ENCODE measurements at places on chromosomes 6 and 20.

GRCh38 chr6:35503534-35503933, 6.7 kb upstream of the TEAD3 start:
- no peak for DNase-seq

DNA sequence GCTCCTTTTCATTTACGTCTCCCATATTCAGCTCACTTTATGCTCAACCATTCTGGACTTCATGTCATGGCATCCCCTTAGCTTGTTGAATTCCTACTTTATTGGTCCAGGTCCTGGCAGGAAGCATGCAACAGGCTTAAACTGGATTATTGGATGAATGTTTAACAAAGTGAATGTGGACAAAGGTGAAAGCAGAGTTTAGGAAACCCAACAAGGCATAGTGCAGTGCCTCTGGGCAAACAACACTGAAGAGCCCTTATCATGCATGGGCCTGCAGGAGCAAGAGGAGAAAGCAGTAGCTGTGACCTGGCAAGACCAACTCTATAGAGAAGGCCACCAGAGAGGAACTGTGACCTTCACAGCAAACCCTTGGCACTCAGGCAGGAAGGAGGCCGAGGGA, 5.3 kb upstream of the ANKRD66 start:
- DNase-seq, result no peak

DNA sequence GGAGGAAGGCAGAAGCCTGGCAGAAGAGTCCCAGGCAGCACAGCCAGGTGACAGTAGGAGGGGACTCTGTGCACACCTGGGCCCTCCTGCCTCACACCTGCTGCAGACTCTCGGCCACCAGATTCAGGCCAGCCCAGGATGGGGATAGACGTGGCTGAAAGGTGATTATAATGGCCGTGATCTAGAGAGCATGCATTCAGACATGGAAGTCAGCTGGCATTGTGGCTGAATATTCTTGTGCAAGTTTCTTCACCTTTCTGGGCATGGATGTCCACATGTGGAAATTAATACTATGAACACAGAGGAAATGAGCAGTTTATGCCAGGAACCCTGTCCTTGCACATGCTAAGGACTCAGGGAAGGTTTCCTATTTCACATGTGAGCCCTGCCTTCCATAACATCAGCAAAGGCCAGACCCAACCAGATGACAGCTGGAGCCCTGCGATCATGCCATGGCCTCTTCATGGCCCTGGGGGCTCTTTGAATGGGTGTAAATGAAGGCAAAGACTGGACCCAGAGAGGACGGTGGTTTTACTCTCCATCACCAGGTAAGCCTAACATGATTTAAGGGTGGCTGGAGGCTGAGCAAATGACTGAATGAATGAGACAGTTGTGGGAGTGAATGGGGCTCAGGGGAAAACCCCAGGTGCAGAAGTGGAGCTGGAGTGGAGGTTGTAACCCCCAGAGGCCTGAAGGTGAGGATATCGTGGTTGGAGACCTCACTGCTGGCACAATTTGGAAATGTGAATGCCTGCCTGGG, 2.7 kb upstream of the RAET1L start:
- no peak for DNase-seq

- DNase-seq, result no peak
Observed at GRCh38 chr6:22306741-22307466, 10.1 kb upstream of the PRL start.

DNA sequence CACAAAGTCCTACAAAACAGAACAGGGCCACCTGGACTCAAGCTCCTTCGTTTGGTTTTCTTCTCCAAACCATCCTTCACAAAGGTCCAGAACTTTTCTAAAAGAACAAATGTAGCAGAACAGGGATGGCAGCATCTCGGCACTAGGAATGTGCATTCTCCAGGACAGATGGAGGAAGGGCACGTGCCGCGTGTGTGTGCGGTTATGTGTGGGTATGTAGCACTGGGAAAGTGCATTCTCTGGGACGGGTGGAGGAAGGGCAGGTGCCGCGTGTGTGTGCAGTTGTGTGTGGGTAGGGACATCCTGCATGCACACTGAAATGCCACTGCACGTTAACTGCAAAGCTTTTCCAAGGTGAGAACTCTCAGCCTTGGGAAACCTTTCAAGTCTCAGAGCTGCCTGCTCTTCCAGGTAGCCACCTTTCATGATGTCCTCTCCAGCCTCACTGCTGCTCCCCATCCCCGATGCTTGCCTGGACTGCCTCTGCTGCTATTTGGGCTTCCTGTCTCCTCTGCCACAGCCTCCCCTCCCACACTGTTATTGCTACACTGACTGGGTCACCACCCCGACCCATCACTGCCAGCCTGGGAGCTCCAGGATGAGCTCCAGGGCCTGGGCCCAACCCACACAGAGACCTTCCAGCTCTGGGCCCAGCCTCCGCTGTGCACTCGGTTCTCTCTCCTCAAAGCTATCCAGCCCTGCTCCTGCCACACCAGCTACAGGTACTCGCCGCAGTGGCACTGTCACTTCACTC, 47.6 kb downstream of the EZR start:
- no peak for DNase-seq

DNA sequence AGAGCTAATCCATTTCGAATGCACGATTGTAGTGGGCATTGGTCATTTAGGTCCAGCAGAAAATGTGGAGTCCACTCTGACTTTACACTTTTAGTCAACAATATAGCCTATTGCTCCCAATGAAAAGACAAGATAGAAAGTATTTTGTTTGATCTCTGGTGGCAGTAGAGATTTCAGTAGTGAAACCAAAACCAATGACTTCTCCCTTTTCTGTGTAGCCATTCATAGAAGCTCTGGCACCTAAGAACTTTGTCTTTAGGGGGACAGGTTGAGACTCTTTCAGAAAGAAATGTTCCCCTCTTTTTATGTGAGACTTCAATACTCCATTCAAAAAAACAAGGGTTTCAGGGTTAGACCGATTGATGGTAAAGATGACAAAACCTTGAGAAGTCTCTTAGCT, 510.8 kb upstream of the POU3F2 start:
- DNase-seq, result no peak

DNA sequence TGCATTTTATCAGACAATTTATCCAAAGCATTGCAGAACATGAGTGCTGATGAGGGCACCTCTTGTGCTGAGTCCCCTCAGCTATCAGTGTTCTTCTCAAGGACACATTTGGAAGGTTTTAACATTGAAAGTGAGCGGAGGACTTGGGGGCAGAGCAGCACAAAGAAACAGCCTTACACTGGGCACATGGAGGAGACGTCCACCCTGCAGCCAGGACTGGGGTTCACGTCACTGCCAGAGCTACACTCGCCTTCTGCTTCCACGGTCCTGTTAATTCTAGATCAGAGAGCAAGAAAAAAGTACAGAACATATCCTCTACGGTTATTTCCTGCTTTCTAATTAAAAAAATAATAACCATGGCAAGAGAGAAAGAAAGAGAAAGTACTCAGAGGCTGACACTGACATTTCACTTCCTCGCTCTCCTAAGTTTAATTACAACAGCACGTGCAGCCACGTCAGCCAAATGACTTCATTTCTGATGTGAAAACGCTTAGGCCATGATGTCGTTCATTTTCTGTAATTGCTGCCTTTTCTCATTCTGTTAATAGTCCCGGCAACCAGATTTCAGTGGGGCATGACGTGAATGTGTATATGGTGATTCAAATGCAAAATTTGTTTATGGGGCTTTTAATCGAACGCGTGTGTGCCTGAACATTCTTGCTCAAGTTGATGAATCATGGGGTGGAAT, 5.1 kb downstream of the PRND start:
- no peak for DNase-seq

DNA sequence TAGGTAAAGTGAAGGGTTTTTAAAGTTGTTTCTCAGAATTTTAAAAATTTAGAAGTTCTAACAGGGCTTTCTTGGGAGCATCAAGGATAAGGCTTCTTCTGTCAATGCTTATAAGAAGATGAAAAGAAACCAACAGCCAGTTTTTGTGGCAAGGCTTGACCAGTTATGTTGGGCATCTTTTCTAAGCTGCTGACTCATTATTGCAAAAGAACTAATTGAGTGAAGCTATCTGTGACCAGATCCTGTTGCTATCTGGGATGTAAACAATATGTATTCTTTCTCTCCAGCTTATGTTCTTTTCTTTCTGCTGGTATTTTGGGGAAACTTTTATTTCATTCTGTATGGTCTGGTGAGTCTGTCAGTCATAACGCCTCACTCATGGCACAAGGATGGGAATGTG, 643.8 kb downstream of the HDGFL1 start:
- DNase-seq, result no peak

GRCh38 chr6:8934318-8934717, 499.0 kb upstream of the SLC35B3 start:
- no peak for DNase-seq

DNA sequence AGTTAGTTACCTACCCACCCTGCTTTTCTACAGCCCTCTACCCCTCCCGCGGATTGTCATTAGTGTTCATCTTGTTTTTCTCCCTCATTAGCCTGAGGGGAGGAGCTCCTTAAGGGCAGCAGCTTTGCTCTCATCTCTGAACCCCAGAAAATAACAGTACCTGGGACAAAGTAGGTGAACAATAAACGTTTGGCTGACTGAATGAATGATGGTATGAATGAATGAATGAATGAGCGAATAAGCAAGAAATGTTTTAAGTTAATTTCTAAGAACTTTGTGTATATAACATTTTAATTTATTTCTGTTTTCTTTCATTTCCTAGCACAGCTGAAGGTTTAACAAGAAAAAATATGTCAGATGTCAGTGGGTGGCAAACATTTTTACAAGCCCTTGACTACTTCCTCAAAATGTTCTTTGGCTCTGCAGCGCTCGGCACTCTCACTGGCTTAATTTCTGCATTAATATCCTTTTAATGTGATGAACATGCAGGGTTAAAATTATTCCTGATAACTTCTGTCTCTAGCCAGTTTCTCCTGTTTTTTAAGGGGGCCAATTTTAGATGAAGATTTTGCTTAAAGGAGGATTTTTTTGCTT, 50.1 kb downstream of the SLC9A8 start:
- DNase-seq, result no peak

DNA sequence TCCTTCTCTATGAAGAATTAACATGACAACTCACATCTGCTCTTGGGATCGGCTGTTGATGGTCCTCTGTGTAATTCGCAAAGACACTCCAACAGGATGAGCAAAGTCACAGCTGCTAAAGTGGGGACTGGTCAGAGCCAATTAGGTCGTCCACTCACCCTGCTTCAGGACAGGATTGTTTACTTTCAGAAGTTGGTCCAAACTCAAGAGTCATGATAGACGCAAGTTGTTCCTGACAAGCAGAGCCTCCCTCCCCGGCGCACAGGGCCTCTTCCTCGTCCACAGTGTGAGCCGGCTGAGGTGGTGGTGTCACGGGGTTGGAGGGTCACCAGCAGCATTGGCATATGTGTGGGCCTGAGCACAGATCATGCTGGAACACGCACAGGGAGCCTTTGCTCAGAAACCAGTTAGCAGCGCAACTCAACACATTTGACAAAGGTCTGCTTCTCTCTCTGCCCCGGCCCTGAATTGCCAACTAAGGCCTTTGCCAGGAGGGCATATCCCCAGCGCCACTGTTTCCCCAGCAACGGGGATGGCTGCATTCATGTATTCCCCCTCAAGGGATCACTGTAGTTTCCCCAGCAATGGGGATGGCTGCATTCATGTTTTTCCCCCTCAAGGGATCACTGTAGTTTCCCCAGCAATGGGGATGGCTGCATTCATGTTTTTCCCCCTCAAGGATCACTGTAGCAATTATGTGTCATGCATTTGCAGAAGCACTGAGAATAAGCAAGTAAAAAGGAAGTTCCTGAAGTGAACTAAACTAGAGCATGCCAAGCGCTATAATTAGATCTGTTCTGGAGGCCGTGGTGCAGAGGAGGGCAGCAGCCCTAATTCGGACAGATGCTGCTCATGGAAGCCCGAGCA, 111.7 kb downstream of the THBS2 start:
- no peak for DNase-seq

DNA sequence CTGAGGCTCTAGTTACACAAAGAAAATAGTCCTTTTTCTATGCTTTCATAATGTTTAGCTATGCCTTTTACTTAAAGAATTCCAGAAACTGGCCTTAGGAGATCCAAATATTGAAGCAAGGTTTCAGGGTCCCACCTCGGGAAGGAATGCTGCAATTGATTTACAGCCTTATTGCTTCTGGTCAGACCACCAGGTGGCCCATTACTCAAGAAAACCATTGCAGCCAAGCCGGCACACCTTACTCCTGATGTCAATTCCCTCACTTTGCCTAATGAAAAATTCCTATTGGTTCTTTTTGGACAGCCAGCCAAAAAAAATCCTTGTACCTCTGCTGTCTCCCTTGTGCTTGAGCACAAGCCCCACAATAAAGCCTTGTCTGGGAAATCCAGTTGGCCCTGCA, 173.9 kb downstream of the LMBRD1 start:
- no peak for DNase-seq
